ENCODE measurements at places on chromosomes 6 and 20.

- DNase-seq, result no peak
Observed at GRCh38 chr6:17700421-17701416, 6.0 kb downstream of the NUP153 start.

DNA sequence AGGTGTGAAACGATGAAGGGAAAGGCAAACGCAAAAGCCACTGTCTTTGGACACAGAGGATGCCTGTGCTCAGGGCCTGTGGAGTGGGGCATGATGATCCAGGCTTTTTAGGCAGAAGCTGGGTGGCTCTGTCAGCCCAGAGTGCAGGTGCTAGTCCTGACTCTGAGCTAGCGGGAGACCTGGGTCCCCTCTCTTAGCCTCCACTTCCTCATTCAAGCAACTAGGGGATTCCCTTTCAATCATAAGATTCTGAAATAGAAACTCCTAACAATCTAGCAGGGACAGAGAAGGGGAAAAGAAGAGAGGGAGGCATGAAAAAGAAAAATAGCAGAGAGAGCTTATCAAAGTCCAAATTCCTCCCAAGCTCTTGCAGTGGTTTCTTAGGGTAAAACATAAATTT lies 7.6 kb upstream of the HIVEP2 start:
- no peak for DNase-seq

- DNase-seq, result no peak
Observed at GRCh38 chr20:47503685-47504084, 2.0 kb downstream of the NCOA3 start.

- no peak for DNase-seq
Observed at GRCh38 chr6:130625825-130626527, 201.2 kb upstream of the SMLR1 start.

GRCh38 chr6:152474354-152474753 lies 162.8 kb downstream of the SYNE1 start:
- no peak for DNase-seq

DNA sequence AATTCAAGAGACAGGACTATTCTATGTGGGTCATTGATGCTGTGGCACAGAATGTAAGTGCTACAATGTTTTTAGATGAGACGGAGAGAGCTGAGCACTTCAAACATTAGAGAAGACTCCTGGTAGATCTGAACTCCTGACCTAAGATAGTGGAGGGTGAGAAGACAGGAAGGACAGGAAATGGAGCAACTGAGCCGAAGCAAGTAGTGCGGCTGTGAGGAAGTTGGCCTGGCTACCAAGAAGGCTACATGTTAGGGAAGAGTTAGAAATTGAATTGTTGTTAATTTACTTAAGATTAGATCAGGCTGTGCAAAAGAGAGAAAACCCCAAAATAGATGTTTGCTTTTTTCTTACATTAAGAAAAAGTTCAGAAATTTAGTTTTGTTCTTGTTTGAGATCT lies 14.4 kb upstream of the MLIP start:
- no peak for DNase-seq

DNA sequence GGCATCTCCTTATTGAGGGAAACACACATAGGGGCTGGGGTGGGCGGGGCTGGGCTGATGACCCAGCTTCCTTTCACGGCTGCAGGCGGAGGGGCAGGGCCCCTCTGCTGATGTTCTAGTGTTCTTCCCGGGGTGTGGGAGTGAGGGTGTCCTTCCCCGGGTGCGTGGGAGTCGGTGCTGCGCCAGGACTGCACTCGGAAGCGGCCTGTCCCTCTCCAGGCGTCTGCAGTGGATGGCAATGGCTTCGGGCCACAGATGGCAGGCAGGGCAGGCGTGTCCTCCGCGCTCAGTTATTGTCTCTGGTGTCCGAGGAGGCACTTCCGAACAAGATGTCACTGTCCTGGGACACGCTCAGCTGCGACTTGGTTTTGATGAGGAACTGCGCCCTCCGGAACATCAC lies 19.2 kb downstream of the KCNG1 start:
- no peak for DNase-seq

DNA sequence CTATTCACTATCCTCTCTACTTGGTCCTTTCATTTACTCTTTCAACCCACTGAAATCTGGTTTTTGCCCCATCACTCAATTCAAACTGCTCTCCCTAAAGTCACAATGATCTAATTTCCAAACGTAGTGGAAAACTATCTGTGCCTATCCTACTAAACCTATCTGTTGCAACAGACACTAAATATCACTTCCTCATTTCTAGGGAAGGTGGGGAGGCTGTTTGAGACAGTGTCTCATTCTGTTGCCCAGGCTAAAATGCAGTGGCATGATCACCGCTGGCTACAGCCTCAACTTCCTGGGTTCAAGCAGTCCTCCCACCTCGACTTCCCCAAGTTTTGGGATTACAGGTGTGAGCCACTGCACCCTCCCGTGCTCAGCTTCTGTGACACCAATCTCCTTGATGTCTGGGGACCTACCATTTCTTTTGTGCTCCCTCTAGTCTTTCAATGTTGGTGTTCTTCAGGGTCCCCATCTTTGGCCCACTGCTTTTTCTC lies 8.8 kb downstream of the RANBP9 start:
- no peak for DNase-seq
